Activated T-cell treated with anti-CD3 and anti-CD28 coated beads, Interleukin-2, amount 50 U/mL, for 48 hours (primary cell): ENCODE measurements at places on chromosomes 4 and X.

DNA sequence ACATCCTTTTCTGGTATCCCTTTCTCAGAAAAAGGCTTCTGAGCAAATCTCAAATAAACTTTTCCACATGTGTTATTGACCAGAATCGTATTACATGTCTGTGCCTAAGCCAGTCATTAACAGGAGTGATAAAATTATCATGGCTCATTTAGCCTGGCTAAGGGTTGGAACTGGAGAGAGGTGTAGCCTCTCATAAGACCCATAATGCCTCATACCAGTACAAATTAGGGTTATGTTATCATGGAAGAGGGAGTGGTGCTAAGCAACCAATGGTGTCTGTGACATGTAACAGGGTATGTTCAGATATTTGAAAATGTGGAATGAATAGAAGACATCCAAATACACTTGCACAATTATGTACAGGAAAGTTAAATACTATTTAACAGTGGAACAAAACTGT lies 99.6 kb upstream of the CCDC160 start:
- no peak for DNase-seq

DNA sequence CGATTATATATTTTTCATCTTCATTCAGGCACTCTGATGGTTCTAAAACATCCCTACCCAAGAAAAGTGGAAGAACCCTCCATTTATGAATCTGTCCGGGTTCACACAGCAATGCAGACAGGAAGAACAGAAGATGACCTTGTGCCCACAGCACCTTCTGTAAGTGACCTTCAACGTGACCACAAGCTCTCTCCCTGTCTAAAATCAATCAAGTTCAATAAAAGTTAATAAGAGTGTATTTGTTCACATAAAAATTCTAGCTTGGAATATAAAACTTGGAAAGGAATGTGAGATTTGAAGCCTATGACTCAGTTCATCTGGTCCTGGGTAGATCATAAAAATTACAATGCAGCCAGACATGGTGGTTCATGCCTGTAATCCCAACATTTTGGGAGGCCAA lies 36.6 kb downstream of the DAPP1 start:
- no peak for DNase-seq

GRCh38 chr4:130146773-130147172 lies 1050.8 kb downstream of the C4orf33 start:
- DNase-seq: no peak

- DNase-seq: peak; percentile 66
Observed at GRCh38 chrX:15854080-15854655, 445 bp downstream of the AP1S2 start.

DNA sequence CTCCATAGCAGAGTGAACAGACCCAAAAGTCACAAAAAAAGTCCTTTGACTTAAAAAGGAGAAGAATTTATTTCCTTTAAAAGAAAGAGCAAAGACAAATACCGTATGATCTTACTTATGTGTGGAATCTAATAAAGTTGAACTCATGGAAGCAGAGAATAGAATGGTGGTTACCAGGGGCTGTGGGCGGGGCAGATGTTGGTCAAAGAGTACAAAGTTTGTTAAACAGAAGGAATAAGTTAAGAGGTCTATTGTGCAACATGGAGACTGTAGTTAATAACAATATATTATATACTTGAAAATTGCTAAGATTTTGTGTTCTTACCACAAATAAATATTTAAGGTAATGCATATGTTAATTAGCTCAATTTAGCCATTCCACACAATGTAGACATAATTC lies 173.3 kb upstream of the S100G start:
- no peak for DNase-seq

- DNase-seq: no peak
Observed at GRCh38 chr4:94920369-94920768, 162.6 kb downstream of the BMPR1B start.

DNA sequence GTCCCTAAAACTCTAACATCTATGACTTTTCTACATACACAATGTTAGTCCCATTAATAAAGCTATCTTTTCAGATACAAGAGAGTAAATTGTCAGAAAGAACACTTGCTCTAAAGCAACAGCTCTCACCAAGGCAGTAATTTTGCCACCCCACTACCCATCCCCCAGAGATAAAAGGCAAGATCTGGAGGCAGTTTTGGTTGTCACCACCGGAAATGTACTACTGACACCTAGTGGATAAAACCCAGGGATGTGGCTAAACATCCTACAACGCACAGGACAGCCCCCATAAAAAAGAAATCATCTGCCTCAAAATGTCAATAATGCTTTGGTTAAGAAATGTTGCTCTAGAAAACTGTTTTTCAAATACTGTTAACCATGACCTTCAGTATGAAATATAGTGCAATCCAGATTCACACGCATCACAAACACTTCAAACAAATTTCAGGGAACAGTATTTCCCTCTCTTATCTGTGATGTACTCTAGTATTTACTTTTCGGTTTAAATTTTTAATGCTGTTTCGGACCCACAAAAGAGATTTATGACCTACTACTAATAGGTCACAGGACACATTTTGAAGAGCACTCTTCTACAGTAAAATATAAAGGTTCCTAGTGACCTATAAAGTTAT lies 5.1 kb downstream of the FBXL5 start:
- DNase-seq: peak; percentile 51

DNA sequence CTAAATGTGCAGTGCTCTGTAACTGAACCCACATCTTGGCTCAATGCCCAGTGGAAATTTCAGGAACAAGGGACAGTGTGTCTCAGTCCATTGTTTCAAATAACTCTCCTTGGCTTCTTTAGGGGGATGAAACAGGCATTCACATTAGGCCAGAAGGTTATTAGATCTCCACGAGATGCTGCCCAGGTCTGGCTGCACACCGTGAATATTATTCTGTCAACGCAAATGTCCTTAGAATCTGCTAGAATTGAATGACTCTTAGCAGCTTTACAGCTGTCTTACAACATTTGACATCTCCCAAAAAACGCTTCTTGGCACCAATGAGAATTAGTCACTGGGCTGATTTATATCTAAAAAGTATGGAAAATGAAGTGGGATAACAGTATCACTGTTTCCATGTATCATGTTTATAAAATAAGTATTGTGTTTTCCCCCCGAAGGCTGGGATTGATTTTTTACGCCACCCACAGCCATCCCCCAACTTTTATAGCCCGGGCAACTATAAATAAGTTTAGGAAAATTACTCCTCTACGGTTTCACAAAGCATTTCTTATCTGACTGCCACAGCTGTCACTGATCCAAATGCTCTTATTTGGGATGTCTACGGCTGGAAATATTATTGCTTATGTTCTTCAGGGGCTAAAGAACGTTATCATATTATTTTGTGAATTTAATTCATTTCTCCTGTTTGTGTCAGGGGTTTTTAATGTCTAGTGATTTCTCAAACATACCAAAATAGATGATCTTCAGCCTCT lies 559.7 kb upstream of the FAT1 start:
- DNase-seq: no peak

GRCh38 chrX:15245896-15246295 lies 24.0 kb downstream of the ASB9 start:
- DNase-seq: no peak

DNA sequence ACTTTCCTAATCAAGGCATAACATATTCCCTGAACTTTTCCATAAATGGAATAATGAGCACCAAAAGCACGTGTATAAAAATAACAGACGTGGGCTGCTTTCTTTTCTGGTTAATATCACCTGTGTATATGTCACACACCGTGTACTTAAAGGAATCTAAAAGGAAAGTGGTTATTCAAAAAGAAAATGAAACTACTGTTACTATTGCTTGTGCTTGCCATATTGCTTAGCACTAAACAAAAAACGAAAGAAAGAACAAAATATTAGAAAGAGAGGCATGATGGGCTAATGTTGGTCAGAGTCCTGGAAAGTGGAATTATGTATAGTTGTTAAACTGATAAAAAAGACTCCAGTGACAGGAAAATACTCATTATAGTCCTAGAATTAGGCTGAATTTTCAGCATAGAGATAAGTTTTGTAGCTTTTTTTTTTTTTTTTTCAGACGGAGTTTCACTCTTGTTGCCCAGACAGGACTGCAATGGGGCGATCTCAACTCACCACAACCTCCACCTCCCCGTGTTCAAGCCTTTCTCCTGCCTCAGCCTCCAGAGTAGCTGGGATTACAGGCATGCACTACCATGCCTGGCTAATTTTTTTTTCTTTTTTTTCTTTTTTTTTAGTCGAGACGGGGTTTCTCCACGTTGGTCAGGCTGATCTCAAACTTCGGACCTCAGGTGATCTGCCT lies 123.2 kb downstream of the PABPC4L start:
- DNase-seq: no peak

DNA sequence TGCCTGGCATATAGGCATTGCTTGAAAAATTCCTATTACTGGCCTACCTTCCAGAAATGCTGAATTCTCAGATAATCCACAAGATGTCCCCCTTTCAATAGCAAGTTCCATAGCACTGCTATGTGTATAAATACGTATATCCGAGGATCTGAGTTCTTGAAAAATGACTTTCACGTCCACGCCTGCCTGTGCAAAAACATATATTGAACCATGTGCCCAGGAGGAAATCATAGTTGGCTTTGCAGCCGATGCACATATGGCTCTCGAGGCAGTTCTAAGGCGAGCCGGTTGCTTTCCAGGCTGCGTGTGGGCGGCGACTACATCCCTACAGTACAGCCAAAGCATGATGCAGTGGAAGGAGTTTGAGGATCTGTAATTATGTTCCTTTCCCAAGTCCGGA lies 55.4 kb upstream of the ESX1 start:
- DNase-seq: no peak

- no peak for DNase-seq
Observed at GRCh38 chr4:84722720-84723119, 139.8 kb downstream of the CDS1 start.

GRCh38 chr4:16669036-16669435 lies 229.4 kb downstream of the LDB2 start:
- no peak for DNase-seq

DNA sequence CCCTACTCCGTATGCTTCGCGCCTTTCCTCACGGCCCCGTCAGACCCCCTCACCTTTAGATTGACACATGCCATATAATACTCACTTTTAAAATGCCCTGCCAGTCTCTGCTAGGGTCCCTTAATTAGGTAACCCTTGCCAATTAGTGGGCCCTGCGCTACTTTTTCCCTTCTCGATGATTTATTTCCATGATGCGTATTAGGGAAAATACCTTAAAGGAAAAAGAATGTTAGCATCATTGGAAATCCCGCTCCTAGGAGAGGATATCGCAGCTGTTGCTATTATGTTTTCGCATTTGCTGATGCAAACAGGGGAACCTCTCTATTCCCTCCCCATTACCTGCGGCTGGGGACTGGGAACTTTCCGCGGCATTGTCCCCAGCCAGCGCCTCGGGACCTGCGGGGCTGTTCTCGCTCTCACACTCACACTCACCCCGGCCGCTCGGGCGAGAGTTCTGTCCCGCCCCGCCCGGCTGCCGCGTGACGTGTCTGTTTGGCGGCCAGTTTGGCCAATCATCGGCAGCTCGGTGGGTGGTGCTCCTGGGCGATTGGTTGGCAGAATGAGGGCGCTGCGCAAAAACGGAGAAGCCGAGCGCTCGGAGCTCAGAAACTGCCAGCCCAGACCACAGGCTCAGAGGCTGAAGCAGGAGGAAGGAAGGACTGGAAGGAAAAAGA lies at the start of gene PCDH10:
PCDH10 (plus strand) TSS at position 605 of the 674 bp plus-strand sequence. CDS start 847 bp downstream, outside the sequence.
- peak; percentile 61 for DNase-seq

DNA sequence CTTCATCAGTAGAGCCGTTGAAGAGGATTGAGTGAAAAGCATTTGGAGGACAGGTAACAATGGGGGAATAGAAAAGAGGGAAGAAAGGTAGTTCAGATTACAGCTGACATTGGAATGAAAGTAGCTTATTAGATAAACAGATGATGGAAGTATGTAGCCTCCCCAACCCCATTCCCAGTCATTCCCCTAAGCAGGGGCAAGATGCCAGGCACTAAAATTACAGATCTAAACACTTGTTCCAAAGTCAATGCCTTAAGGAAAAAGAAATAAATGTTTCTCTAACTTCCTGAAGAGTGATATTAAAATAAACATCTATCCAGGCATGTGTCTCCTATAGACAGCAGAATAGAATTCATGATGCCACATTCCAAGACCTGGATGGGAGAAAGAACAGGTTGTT lies 350.8 kb downstream of the PDGFC start:
- no peak for DNase-seq

DNA sequence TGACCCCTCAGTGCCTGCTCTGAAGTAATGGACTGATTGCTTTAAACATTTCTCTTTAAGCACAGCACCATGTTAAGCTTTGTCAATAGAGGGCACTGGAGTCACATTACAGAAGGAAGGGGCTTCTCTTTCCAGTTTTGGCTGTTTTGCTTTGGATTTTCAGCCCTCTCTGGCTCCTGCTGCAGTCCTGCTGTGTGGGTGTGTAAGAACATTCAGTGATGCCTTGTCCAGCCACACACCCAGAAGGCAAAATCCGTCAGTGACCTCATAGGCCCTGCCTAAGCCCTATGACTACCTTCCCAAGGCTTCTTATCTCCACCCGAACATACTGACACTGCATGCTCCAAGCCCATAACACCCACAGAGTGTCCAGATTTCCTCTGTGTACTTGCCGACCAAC lies 215.3 kb upstream of the CTSO start:
- no peak for DNase-seq

DNA sequence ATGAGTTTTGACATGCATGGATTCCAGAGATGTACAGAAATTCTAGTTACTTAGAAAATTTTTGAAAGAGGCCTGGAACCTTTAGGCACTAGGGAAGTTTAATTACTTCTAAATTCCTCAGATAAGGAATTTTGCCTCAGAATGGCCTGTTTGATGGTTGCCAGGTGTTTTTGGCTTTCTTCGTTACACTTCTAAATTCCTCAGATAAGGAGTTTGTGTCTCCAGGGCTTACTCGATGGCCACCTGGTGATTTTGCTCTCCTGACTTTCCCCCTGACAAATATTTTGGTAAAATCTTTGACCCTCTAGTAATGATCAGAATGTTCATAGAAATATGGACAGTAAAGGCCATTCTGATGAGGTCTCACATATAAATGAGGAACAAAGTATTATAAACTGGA lies 64.3 kb downstream of the BEX3 start:
- DNase-seq: no peak

DNA sequence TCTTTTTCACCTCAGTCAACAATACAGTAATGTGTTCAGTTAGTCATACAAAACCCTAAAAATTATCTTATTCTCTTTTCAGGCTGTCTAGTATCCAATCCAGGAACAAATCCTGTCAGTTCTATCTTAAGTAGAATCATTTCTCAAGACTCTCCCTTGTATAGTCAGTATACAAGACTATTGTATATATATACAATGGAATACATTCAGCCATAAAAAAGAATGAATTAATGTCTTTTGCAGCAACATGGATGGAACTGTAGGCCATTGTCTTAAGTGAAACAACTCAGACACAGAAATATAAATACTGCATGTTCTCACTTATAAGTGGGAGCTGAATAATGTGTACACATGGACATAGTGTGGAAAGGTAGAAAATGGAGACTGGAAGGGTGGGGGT lies 501.2 kb upstream of the ATOH1 start:
- no peak for DNase-seq
